ENCODE measurements at places on chromosomes 4 and X.

- DNase-seq = peak; percentile 92
These were observed 54.5 kb upstream of the WDR1 start for GRCh38 chr4:10171055-10171454.

GRCh38 chr4:185912779-185913178 is 100.8 kb upstream of the SORBS2 start:
- DNase-seq = peak; percentile 89

DNA sequence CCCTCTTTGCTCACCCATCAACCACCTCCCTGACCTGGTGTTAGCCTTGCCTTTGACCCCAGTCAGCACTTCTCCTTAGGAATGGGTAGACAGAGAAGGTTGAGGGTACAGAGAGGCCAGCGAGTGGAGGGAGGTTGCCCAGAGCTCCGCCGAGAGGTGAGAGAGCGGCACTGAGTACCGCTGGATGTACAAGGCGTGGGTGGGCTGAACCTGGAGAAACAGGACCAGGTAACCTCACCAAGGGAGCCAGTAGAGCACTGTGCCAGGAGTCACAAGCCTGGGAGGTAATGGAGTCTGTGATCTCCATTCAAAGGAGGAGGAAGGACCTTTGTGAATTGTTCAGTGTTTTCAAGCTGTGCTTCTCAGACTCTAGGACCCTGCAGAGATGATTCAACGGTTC is 256.2 kb downstream of the EVC2 start:
- DNase-seq = no peak

GRCh38 chrX:47623540-47624027 is 3.9 kb upstream of the SYN1 start:
- DNase-seq = peak; percentile 59

DNA sequence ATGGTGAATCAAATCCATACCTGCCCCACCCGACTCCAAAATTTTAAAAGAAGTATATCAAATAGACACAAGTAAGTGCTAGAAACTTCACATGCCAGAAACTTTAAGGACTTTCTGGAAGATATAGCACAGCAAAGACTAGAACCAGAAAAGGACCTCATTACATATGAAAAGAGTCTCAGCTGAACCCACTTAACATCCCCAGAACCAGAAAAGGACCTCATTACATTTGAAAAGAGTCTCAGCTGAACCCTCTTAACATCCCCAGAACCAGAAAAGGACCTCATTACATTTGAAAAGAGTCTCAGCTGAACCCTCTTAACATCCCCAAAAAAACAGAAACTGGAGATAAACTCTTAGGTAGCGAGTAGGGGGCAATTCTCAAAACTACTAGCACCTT is 32.3 kb downstream of the STPG2 start:
- no peak for DNase-seq

DNA sequence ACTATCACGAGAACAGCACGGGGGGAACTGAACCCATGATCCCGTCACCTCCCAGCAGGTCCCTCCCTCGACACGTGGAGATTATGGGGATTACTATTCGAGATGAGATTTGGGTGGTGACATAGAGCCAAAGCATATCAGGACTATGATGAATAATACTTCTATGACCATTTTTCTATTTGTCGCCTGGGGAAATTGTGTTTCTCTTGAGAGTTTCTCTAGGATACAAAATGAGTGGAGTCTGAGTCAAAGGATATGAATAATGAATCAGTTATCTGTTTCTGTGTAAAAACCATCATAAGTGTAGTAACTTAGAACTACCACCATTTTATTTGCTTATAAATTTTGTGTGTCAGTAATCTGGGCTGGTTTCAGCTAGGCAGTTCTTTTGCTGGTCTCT is 533.0 kb upstream of the ARX start:
- DNase-seq = no peak

DNA sequence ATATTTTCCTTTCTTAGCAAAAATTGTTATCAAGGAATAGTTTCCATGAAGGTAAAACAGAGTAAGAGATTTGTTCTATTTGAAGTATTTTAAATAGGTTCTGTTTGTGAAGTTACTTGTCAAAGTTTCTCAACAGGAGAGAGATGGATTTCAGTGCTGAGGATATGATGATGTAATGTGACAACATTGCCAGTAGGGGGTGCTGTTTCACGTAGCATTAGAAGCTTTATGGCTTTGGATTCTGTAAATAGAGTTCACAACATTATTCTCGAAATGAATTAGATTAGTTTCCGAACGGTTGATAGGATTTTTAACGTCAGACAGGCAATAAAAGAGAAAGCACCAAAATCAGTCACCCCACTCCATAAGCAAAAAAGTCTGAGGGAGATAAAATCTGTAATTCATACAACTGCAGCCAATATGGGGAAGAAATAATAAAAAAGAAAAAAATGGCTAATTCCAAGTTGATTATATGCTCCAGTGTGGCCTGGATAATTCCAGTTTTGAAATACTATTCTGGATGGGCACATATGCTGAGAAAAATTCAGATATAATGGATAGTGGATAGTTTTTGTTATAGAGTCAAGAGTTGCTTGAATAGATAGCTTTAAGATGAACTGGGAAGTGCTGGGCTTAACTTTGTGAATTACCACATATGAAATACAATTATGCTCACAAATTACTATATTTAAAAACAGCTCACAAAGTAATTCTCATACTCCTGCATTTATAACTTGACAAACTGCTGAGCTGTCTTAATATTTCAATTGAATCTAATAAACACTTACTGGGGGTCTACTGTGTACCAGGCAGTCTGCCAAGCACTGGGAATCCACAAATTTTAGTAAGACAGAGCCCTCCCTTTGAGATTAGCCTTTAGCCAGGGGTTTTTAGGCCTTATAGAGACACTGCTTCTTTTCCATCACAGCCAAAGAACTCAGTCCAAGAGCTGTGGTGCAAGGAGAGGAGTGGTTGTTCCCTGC is 109.1 kb downstream of the GPAT3 start:
- DNase-seq = peak; percentile 70

- peak; percentile 35 for DNase-seq
These were observed 11.1 kb downstream of the ITIH6 start for GRCh38 chrX:54786967-54787366.

DNA sequence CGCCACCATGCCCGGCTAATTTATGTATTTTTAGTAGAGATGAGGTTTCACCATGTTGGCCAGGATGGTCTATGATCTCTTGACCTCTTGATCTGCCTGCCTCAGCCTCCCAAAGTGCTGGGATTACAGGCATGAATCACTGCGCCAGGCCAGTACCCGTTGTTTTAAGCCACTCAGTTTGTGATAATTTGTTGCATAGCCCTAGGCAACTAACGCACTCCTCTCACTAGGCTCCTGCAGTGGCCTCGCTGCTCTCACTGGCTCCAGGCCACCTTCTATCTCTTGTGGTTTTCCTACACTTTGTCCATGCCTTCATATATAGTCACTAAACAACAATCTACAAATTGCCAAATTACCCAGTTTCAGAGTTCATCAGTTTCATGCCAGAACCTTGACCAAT is 58.1 kb downstream of the DCHS2 start:
- no peak for DNase-seq

- DNase-seq = no peak
These were observed 53.0 kb downstream of the ATP8A1 start for GRCh38 chr4:42603862-42604261.

GRCh38 chr4:25528391-25528790 is 127.3 kb upstream of the SLC34A2 start:
- no peak for DNase-seq

DNA sequence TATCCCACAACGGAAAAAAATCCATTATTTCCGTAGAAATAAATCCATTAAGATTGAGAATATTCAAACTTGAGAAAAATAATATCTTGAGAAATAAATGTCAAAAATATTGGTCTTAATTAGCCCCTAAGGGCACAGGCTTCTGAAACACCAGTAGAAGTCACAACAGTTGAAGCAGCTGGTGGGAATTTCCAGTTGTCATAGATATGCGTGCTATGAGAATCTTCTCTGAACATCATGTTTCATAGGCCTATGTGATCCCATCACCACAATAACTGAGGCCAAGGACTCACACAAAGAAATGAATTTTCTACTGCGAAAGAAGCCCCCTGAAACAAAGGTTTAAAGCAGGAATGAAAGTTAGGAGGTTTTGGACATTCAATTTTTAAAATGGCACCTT is 292.0 kb downstream of the DTHD1 start:
- no peak for DNase-seq

- DNase-seq = peak; percentile 29
These were observed 191.4 kb downstream of the NDST4 start for GRCh38 chr4:114921790-114922591.

GRCh38 chr4:44662623-44663005 is 11.2 kb upstream of the YIPF7 start:
- DNase-seq = no peak

- DNase-seq = no peak
These were observed 66.1 kb downstream of the AGTR2 start for GRCh38 chrX:116236666-116237065.

- DNase-seq = no peak
These were observed 71.3 kb upstream of the GRXCR1 start for GRCh38 chr4:42821230-42821629.

- DNase-seq = no peak
These were observed 1442.8 kb upstream of the PCDH7 start for GRCh38 chr4:29277381-29277780.

- peak; percentile 44 for DNase-seq
These were observed 12.1 kb upstream of the CC2D2A start for GRCh38 chr4:15457406-15458201.

DNA sequence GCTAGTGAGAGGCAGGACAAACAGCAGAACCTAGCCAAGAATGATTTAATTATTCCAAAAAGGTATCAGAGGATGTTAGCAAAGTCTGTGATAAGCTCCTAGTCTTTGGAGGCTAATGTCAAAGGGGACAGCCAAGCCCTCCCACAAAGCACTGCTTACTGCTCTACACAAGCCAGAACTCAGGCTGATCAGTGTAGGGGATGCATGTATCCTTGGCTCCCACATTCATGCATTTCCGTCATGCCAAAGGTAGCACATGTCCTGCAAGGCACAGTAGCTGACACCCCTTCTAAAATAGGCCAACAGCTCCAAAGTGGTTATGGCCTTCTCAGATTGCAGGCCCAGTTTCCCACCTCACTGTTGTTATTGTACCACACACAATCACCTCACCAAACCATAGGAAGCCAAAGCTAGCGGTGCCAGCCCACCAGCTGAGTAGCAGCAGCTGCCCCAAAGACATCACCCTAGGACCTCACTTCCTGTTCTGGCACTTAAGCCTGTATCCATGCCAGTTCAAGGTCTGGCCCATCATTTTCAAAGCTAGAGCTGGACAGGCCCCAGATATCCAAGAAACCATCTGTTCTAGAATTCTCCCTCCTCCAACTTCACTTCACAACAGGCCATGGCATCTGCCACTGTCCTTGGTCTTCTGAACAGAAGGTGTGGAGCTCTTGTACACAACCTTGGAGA is 40.9 kb downstream of the TSPAN5 start:
- no peak for DNase-seq

- DNase-seq = peak; percentile 30
These were observed 28.4 kb upstream of the TNIP3 start for GRCh38 chr4:121192480-121192879.

DNA sequence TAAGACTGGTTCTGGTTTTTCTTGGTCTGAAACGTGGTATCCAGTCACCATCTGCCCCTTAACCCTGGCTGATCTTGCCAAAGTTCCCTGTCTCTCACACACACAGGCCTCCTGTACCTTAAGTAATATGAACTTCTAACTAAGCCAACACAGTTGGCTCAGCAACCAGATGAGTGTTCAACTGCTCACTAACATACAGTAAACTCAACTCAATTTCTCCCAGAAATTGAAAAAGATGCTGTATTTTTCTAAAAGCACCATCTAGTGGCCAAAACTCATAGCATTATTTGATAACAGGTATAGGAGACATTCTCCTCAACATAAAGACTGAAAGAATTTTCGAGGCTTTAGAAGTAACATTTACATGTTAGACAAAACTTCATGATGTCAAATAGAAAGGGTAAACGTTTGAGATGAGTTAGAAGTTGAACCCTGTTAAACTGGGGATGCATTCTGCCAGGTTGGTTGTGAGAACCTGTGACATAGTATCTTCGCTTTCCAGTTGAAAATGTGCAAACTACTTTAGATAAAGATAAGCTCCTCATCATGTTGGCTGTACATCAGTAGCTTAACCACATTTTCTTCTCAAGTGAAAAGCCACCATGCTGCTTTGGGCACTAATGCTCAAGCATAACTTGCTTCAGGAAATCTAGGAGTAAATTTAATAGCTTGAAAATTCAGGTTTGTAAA is 31.2 kb downstream of the CCNI start:
- DNase-seq = peak; percentile 51

GRCh38 chrX:128807367-128807766 is 715.9 kb downstream of the SMARCA1 start:
- no peak for DNase-seq

DNA sequence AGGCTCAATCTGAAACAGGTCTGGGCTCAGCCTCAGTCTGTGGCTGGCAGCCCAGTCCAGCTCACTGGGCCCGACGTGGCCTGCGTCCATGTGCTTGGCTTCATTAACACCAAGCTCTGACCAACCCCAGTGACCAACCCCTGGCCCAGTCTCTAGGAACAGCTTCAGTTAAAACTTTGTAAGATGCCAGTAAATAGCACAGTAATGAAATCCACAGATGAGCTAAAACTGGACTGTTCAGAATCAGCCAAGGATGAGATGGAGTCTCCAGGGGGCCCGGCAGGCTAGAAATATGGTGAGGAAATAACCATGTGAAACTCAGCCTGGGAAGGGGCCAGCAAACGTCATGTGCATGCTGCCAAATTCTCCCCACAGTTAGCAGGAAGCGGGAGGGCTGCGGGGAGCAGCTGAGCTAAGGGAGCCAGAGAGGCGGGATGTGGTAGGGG is 37.1 kb upstream of the XPNPEP2 start:
- DNase-seq = no peak

DNA sequence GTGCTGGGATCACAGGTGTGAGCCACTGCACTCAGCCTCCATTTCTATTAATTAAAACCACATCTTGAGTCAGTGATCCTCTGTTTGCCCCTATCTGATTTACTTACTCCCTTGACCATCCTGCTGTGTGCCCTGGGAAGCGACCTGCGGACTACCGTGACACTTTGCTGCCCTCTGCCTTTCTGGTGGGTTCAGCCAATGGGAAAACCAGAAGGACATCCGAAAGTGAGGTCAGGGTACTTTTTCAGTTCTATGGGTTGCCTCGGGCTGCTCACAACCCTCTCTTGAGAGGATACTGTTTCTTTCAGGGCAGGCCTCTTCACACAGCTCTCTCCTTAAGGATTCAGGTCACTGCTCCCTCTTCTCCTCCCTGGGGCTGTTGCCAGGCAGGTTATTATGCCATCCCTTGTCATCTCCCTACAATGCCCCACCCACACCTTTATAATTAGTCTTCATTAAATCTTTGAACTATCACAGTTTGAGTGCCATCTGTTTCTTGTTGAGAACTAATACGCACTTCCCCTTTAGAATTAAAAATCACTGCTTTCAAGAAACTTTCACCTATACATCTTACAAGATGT is 21.4 kb downstream of the PLAC8 start:
- no peak for DNase-seq

DNA sequence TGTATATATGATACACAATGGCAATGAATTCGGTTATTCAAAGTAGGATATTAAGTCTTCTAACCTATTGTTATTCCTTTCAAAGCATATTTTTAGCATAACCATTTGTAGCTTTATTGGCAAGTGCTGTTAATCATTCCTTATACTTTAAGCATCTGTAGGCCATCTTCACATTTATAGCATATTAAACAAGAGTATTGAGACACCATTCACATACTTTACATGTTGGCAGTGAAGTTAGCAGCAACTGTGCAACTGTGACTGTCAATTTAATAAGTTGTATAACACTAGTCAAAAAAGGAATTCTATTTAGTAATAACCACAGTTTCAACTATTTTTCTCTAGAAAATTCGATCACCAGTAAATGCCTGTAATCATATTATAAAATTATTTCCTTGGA is 107.3 kb upstream of the MYOZ2 start:
- no peak for DNase-seq

GRCh38 chr4:140115140-140115539 is 38.8 kb downstream of the MAML3 start:
- DNase-seq = no peak
